Effector memory CD8-positive, alpha-beta T cell (primary cell): ENCODE measurements at places on chromosomes 2 and 18.

DNA sequence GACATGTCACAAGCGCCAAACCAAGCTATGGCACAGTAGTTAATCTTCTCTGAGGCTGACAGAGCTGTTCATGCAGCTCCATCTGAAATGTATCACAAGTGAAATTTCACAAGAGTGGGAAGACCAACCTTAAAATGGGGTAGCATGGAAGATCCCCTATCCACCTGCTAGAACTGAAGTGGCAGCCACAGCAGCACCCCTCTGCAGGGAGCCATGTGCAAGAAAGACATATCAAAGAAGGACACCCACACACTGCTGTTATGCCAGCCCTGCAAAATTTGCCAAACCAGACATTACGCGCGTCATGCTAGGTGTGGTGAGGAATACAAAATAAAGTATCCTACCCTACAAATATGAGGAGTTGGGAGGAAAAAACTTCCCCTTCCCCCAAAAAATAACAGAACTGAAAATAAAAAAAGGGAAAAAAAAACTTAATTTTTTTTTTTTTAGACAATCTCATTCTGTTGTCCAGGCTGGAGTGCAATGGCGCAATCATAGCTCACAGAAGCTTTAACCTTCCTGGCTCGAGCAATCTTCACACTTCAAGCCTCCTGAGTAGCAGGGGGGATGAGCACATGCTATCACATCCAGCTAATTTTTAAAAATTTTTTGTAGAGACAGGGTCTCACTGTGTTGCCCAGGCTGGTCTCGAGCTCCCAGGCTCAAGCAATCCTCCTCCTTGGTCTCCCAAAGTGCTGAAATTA lies 76.2 kb downstream of the STK39 start:
- no peak for DNase-seq

- no peak for DNase-seq
Measured at GRCh38 chr2:100840519-100840918, 20.6 kb downstream of the NPAS2 start.

GRCh38 chr18:38843291-38843690 lies 1277.7 kb upstream of the CELF4 start:
- no peak for DNase-seq

- no peak for DNase-seq
Measured at GRCh38 chr2:240962300-240963064, 35.9 kb upstream of the SNED1 start.

DNA sequence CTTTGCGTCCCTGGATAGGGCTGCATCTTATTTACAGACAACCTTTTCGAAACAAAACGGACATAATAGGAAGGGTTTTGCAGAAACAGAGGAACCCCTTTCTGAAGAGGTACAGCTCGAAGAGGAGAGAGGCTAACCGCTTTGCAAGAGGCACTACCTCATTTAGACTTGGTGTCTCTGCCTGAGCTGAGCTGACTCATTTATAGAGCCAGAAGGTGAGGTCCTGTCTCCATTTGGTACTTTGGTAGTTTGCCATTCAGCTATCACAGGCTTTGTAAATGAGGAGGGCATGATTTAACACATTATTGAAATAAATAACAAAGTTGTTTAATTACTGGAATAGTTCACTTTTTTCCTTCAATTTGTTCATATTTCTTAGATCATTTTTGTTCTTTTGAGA lies 2.2 kb upstream of the NXPH2 start:
- DNase-seq: no peak

DNA sequence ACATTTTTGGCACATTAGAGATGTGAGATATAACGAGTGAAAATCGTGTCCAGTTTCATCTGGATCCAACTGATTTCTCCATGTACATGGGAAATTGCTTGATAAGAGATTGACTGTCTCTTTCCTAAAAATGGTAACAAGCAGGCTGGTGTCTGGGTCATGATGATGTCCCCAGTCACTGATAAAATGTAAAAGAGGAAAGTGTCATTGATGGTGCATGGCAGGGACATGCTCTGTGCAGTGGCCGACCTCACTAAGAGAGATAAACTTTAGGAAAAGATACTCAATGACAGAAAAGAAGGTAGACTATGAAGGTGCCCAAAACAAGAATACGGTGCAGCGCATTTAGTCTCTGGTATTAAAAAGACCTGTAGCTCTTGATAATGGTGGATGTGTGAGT lies 1517.5 kb downstream of the RPIA start:
- DNase-seq: no peak

- DNase-seq: no peak
Measured at GRCh38 chr2:85423525-85423924, 5.0 kb downstream of the SH2D6 start.

- DNase-seq: no peak
Measured at GRCh38 chr2:197846777-197847176, 42.4 kb downstream of the PLCL1 start.

DNA sequence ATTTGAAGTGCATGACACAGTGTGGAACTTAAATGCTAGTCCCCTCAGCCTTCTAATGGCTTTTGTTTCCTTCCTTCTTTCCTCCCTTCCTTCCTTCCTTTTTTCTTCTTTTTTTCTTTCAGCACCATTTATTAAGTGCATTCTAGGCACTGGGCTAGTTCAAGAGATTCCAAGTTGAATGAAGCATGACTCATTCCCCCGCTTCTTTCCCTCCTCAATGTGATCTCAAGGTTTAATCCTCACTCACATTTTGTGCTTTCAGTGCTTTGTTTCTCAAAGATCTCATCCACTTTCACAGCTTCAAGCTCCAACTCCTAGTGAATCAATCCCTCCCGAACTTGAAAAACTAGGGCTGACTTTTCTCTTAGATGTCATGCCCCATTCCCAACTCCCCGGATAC lies 90.1 kb downstream of the LBH start:
- DNase-seq: no peak

- DNase-seq: no peak
Measured at GRCh38 chr2:39717067-39717466, 51.4 kb downstream of the TMEM178A start.

- no peak for DNase-seq
Measured at GRCh38 chr2:190447766-190448165, 39.6 kb downstream of the MFSD6 start.

DNA sequence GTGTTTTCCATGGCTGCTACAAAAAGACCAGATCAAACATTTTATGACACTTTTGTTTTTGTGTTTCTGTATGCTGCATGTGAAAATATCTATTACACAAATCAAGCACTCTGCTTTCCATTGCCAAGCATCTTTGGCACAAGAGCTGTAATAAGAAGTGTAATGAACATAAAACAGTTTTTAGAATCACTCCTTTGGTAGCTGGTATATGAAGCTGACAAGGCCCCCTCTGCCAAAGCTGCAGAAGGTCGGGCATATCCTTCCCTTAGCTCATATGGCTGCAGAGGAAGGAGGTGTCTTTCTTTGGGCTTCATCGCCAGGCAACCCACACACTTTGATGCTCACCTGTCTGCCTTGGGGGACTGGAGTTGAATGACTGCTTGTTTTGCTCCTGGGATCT lies 175.4 kb downstream of the TMEM247 start:
- DNase-seq: no peak

DNA sequence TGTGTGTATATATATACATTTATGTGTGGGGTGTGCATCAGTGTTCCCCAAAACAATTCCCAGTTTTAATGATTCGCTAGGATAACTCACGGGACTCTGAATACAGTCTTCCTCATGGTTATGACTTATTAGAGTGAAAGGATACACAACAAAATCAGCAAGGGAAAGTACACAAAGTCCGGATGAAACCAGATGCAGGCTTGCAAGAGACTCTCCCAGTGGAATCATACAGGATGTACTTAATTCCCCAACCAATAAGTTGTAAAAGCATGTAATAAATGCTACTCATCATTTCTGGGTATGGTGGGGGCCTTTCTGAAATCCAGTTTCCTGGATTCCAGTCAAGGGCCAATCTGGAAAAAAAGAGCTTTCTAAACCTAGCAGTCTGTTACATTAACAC lies 654.1 kb upstream of the SYT4 start:
- no peak for DNase-seq

DNA sequence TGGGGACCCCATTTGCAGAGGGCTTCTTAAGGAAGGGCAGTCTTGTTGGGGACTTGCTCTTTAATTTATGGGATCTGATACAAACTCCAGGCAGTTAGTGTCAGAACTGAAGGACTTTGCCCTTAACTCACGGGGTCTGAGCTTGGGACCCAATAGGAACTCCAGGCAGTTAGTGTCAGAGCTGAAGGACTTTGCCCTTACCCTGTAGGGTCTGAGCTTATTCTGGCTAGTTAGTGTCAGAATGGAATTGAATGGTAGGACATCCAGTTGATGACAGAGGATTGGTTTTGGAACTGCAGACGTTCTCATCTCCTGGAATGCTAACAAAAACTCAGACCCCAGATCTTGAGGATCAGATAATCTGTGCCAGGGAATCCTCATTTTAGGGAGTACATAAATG lies 256.9 kb upstream of the COPS8 start:
- no peak for DNase-seq

DNA sequence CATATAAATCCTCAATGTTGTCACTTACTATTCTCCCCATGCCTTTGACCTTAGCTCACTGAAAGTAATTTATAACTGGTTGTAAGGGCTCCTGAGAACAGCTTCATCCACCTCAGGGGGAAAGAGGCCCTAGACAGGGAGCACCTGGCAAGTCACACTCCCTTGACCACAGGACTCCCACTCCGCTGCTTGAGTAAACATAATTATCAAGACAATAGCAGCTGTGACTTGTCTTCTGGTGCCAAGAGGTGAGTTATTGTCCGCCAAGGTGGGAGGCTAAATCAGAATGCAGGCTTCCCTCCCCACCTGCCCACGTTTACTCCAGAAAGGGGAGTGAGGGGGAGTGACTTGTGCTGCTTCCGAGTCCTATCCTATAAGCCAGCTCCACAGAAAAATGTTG lies 230.6 kb upstream of the LRATD1 start:
- no peak for DNase-seq

GRCh38 chr2:111994042-111994441 lies 61.0 kb upstream of the TMEM87B start:
- DNase-seq: no peak

GRCh38 chr18:46754661-46755292 lies 2.1 kb downstream of the ST8SIA5 start:
- no peak for DNase-seq

DNA sequence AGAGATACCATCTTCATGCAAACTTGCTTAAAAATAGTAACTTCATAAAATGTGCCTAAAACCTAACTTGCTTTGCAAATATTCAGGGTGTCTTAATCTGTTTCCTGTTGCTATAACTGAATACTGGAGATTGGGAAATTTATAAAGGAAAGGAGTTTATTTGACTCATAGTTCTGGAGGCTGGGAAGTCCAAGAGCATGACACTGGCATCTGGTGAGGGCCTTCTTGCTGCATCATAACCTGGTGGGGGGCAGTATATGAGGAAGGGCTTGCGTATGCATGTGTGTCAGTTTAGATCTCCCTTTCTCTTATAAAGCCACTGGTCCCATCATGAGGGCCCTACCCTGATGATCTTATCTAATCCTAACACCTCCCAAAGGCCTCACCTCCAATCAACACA lies 166.5 kb downstream of the LPIN1 start:
- DNase-seq: no peak

DNA sequence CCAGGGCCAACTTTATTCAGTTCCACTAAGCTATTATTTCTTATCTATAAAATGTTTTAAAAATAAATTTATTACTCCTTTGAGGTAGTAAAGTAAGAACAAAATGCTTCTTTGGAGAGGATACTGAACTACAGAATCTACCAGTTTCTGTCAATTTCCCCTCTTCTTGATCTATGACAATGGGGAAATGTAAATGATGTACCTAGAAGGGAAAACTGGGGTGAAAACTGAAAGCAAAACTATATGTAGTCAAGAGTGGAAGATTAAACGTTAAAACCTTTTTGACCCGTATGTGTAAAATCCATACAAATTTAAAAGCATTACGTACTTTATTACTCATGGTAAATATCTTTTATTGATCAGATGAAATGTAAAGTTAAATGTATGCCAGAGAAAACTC lies 1287.8 kb upstream of the TMEFF2 start:
- DNase-seq: no peak

DNA sequence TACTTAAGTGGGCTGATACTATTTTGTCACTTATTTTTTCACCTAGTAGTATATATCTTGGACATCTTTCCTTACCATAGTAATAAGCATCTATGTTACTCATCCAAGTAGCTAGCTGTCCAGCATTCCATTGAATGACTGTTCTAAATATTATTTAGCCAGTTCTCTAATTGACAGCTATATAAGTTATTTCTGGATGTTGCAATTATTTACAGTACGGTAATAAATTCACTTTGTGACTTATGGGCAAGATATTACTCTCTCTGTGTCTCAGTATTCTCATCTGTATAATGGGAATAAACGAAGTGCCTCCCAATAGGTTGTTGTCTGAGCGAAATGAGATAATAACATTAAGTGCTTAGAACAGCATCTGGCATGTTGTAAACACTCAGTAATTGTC lies 46.6 kb upstream of the AGAP1 start:
- no peak for DNase-seq

GRCh38 chr2:241659150-241659739 lies 21.8 kb downstream of the ATG4B start:
- no peak for DNase-seq

DNA sequence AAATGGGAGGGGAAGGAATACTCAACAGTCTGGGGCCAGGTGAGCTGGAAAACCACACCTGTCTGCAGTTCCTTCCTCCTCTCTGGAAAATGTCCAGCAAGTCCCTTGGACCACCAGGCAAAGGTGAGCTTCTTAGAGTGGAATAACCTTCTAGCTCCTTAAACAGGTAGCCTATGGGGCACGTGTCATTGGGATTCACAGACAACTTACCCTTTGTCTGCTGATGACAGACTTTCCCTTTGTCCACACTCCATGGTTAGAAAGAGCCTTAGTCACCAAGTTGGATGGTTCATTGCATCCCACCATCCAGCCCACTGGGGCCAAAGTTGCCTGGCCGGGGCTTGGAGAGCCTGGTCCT lies 98.0 kb upstream of the ITGA6 start:
- no peak for DNase-seq

DNA sequence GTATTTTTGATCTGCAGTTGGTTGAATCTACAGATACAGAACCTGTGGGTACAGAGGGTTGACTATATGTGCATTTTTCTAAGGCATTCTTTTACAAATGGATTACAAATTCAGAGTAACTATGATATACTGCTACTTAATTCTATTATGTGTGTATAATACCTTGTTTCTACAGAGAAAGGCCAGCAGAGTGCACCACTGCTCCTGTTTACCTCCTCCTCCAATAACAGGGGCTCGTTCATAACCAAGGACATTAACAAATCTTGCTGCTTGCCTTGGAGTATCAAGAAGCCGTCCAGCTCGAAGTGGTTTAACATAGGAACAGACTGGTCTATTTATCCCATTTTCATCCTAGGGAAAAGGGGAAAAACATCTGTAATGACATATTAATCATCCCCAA lies 16.4 kb downstream of the CEP76 start:
- DNase-seq: no peak

GRCh38 chr18:6628187-6628586 lies 101.3 kb upstream of the ARHGAP28 start:
- DNase-seq: no peak
